ENCODE measurements at places on chromosomes 6 and 20.

GRCh38 chr6:903761-904160 is 210.8 kb upstream of the EXOC2 start:
- no peak for DNase-seq

DNA sequence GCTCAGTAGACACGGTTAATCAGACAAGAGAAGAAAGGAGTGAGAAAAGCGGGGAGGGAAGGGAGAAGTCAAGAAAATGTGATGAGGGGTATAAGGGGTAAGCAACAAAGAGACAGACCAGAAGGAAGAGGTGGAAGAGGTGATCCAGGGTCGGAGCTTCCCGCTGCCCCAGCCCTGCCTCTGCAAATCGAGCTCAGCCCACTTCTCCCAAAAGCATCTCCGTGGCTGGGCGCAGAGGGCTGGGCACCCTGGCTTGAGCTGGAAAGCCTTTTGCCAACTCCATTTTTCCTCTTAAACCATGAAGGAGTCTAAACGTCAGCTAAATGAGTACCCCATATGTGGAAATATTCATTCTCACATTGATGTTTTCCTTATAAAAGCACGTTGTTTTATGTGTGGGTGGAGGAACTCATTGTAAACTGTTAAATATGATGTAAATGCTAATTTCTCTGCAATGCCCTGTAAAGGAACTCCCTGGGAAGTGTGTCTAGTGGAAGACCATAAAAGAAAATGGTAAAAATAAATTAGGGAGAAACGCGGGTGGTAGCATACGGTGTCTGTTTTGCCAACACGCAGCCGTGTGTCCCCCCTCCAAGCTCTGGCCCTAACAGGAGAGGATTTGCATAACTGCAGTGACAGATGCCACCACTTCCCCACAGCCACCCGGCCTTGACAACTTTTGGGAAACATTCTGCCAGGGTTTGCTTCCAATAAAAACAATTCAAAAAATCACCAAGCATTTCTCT is 55.2 kb upstream of the MAFB start:
- DNase-seq = no peak

GRCh38 chr6:25913741-25914140 is 16.8 kb downstream of the SLC17A2 start:
- no peak for DNase-seq

DNA sequence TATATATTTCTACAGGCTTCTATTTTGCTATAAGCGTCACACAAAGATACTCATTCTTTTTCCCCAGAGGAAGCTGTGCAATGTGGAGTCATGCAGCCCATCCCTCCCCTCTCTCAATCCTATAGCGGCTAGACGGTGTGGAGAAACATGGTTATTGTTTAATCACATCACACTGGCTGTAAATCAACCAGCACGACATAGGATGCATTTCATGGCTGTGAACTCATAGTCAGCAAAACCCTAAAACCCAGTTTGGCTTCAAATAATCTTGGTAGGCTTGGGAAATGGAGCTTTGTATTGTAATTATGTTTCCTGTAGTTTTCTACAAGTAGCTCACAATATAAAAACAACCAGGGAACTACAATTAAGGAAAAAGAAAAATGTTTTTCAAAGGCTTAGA is 16.8 kb downstream of the FOXC1 start:
- no peak for DNase-seq

- DNase-seq = no peak
Measured at GRCh38 chr20:16261733-16262273, 311.4 kb downstream of the KIF16B start.

DNA sequence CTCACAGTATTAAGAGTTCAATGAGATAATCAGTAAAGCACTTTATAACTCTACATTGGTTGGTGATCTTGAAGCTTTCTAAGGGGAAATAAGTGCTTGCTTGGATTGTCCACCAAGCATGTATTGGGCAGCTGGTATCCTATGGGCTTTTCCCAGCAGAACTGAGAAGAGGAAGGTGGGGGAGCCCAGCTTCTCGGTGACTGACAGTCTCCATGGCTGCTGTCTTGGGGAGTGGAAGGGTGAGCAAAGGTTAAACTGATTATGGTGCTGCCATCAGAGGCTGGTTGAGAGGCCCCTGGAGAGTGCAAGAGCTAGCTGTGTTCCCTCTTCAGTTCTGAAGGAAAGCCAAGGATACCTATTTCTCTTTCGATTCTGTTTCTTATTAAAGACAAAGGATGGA is 35.5 kb upstream of the ADTRP start:
- DNase-seq = no peak

- DNase-seq = no peak
Measured at GRCh38 chr6:52574709-52575501, 2.0 kb downstream of the TRAM2 start.

DNA sequence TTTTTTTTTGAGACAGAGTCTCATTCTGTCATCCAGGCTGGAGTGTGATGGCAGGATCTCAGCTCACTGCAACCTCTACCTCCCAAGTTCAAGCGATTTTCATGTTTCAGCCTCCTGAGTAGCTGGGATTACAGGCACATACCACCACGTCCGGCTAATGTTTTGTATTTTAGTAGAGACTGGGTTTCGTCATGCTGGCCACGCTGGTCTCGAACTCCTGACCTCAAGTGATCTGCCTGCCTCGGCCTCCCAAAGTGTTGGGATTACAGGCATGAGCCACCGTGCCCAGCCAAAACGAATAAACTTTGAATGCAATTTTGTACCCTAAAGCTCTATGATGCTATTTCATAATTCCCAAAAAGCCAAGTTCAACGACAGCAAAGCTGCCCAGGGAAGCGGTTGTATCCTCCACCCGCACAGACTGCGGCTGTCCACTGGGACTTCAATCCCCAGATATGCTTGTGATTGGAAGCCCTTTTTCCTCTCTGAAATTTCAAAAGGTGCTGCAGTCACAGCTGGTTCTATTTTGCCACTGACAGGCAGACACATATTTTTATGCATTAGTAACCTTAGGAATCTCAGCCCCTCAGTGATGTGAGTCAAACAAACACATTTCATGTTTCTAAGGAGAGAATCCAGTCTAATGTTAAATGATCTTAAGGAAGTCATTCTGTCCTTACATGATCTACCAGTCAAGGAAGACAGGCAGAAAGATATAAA is 8.7 kb upstream of the RAMACL start:
- DNase-seq = no peak

DNA sequence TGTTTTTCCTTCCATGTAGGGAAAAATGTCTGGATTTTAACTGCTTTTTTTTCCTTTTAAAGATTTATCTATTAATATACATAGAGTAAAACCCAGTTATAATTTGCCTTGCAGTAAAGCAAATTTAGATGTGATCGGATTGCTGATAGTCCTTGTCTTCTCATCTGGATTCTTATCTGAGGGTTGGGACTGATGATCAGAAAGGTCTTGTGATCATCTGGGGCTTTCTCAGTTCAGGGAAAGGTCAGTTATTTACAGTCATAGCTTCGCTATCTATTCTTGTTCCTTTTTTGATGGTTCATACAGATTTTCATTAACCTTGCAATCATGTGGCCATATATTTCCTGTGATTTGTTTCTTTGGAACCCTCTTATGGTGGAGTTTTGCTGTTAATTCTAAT is 63.8 kb upstream of the CLDN20 start:
- DNase-seq = no peak

- no peak for DNase-seq
Measured at GRCh38 chr20:20536240-20536933, 168.5 kb downstream of the INSM1 start.

DNA sequence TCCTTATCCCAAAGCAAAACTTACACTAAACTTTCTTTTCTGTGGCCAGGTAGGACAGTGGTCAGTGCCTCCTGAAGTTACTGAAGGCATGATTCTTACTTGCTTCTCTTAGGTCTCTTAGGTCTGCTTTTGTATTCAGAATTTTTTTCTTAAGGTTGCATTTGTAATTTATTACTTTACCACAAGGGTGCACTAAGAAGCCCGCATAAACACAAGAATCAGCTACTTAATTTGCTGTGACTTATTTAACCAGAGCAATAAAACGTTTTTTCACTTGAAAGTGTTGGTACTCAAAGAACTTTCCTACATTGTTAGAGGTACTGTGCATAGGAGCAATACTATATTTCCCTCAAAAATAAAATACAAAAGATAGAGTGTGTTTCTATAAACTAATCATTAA is 75.4 kb upstream of the LAMA2 start:
- DNase-seq = peak; percentile 22

- DNase-seq = no peak
Measured at GRCh38 chr6:99490608-99491007, 24.6 kb downstream of the USP45 start.

- DNase-seq = no peak
Measured at GRCh38 chr6:73738367-73739028, 42.5 kb downstream of the CD109 start.

GRCh38 chr20:19808498-19808897 is 50.4 kb downstream of the RIN2 start:
- no peak for DNase-seq

DNA sequence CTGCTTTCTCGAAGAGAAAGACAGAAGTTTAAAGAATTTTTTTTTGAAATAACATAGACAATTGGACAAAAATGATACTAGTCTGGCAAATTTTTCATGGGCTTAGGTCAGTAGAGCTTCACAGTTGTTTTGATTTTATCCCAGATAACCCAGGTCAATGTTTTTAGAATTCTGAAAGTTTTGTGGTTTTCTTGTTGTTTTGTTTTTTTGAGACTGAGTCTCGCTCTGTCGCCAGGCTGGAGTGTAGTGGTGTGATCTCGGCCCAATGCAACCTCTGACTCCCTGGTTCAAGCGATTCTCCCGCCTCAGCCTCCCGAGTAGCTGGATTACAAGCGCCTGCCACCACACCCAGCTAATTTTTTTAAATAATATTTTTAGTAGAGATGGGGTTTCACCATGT is 22.8 kb downstream of the KIF13A start:
- DNase-seq = no peak

- DNase-seq = no peak
Measured at GRCh38 chr6:10847684-10848083, 9.3 kb upstream of the MAK start.

DNA sequence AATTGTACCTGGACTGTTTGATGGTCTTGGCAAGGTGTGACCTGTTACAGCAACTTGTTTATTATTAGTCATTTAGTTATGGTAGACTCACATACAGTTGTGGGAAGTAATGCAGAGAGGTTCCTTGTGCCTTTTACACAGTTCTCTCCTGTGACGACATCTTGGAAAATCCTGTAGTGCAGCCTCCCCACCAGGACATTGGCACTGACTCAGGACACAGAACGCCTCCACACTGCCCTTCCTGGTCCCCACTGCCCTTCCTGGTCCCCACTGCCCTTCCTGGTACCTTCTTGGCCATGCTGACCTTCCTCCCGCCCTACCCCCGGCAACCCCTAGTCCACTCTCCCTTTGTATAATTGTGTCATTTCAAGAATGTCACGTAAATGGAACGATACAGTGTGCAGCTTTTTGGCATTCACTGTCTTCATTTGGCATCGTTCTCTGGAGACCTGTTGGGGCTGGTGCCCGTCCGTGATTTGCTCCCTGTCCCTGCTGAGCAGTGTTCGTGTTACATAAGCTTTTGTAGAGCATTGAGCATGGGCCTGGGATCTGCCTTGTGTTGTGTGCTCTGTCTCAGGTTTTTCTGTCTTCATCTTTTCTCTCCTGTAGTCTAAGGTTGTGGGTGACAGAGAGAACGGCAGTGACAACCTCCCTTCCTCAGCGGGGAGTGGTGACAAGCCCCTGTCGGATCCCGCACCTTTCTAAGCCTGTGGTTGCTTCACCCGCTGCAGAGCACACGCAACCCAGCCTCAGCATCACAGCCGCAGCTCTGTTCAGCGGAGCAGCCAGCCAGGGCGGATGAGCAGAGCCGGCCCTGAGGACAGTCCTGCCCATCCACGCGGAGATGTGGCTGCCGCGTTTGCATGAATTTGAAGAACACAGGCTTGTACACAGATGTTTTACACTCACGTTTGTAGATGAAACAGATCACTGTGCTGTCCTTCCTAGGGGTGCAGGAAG is 5.4 kb upstream of the DNAJC5 start:
- no peak for DNase-seq

DNA sequence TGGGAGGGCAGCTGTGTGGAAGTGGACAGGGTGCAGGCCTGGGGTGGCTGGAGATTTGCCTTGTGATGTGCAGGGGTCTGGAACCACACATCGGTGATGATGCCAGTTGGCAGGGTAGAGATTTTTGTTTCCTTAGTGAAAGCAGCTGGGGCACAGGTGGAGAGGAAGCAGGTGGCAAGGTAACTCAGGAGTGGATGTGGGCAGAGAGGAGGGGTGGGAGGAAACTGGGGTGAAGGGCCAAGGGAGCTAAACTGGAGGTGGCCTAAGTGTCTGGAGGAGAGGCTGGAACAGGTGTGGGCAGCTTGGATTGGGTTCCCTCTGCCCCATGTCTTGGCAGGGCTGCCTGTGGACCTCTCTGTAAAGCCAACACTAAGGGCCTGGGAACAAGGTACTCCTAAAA is 4.7 kb upstream of the SCUBE3 start:
- no peak for DNase-seq

DNA sequence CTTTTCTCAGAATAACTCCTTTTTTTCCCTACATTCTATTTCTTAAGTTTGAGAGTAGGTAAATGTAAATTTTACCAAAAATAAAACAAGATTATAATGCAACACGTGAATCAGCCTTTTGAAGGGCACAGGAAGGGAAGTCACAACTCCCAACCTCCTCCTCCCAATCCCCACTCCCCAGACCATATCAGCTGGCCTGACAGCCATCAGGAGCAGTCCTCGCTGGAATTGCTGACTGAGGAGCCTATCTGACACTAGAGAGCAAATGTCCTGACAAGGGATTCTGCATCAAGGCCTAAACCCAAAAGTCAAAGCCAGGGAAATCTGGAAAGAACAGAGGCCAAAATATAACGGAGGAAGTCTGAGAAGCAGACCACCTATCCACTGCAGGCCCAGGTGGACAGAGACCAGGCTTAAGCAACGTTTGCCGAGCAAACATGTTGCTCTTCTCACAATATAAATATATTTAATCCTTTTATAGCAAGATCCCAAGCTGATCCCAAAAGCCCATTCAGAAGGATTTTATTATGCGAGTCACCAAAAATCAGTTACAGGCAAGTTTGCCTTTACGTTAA is 2.5 kb downstream of the RRAGD start:
- DNase-seq = no peak

GRCh38 chr6:127518191-127518709 is 885 bp downstream of the MTCL3 start:
- peak; percentile 29 for DNase-seq

GRCh38 chr6:111967131-111967530 is 86.8 kb upstream of the CCN6 start:
- no peak for DNase-seq

DNA sequence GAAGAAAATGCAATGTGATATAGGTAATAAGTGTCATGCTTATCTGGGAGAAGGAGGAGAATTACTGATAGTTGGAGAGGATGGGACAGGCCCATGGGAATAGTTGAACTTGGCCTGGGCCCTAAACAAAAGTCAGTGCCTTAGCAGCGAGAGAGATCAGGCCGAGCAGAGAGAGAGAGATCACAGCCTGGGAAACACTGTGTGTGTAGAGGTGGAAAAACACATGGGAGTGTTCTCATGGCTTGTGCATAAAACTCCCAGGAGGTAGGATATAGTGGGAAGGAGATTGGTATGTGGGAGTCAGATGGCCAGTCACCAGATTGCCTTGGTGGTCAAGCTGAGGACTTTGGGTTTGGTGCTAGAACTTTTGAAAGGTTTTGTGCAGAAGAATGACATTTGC is 47.6 kb downstream of the FIG4 start:
- no peak for DNase-seq

Data from putamen (tissue), 1 donor.